ENCODE measurements at places on chromosomes 12 and 14.

- no peak for DNase-seq
Observed at GRCh38 chr12:103855036-103855712, 14.1 kb upstream of the NT5DC3 start.

DNA sequence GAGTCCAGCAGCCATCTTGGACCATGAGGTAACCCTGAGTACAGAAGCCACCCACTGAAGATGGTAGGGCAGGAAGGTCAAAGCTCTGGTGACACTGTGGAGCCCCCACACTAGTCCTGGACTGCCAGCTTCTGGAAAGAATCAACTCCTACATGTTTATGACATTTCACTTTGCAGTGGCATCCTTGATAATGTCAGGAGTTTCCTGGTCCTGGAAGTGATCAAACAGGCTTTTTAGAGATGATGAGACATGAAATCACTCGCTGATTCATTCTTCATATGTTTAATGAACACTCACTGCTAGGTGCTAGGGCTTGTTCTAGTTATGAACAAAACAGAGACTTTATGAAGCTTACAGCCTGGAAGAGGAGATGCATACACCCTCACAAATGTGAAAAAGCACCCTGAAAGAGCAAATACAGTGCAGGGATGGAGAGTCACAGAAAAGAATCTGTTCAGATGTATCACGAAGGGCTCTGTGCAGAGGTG lies 15.8 kb upstream of the HNF1A start:
- no peak for DNase-seq

DNA sequence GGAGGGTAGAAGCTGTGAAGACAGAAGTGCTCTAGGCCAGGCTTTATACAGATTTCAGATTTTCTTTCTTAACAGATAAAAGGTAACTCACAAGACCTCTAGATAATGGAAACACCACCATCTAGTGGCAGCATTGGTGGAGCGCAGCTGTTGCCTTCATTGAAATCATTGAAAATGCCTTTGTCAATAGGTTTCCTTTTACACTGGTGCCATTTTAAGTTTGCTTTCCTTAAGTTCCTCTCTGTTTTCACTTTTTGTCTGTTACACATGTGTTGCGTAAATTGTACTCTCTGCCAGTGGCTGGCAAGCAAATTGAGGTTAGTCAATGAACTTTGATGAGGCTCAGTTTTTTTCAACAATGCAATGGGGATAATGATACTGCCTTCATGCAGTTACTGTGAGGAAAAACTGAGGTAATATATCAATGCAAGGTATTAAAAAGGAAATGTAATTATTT lies 31.1 kb downstream of the ALDH1L2 start:
- peak; percentile 75 for DNase-seq

DNA sequence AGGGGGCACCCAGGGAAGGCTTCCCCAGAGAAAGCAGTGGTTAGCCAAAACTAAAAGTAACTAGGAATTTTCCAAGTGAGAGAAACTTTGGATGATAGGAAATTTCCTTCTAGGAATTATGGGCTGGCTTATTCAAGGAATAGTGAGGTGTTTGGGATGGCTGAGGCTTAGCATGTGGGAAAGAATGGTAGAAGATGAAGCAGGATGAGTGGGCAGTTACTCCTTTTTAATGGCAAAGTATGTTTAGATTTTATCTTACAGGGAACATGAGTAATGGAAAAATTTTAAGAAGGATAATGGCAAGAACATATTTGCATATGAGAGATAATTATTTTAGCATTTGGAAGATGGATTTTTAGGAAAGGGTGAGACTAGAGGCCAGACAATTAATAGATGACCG lies 197.6 kb downstream of the SLC38A4 start:
- no peak for DNase-seq

DNA sequence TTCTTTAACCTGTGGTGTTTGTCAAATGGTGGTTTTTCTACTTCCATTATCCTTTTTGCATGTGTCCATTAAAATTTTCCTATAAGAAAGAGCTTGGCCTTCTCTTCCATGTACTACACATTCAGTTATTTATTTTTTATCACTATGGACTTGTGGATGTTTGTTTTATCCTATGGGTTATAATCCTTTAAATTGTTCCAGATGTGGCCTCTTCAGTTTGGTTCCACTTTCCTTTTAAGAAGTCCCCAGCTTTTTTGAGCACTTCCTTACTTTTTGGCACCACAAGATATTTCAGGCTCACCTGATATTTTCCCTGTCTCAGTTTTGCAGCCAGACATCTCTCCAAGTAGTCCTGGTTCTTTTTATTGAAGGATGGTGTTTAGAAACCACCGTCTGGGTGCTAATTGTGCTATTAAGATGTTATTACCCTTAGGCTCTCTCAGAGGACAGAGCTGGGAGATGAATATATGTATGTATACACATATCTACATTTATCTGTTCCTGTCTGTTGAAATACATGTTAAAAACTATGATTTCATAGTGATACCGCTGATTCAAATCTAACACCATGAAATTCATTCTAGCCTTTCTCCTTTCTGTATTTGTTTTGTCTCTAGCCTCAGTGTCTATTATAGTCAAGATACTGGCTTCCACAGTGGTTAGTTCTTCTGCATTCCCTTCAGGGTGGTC lies 408.5 kb upstream of the RGS6 start:
- no peak for DNase-seq

DNA sequence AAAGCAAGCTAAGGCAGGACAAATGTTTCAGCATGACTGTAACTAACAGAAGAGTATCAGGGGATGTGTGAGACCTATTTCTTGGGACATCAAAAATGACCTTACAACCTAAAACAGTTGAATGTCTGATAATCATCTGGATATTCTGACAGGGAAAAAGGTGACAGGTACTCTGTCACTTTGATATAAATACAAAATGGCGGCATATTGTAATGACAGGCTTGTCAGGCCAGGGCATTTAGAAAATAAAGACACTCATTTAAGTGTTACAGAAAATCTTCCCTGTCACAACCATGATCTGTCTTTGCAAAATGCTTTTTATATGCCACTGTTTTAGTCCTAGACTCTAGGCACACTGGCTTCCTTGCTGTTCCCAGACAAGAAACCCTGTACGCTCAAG lies 1033.3 kb upstream of the FLRT2 start:
- DNase-seq = no peak

DNA sequence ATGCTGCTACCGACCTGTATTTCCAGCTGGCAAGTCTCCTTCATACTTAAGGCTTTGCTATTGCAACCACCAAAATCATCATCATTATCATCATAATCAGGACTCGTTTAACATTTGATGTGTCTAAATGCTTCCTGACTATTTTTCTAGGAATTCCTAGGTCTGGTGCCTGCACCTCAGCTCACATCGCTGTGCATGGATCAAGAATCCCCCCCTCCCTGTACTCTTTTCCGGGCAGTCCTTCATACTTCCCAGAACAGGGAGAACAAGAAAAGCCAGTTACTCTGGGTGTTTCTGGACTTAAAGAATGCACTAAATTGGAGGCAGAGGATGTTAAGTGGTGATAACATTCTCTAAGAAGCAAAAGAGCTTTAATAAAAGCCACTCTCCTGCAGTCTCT lies 9.4 kb downstream of the ERP27 start:
- no peak for DNase-seq

GRCh38 chr14:99768381-99768780 lies 24.8 kb upstream of the EML1 start:
- no peak for DNase-seq

GRCh38 chr12:128519426-128519825 lies 252.5 kb downstream of the TMEM132C start:
- DNase-seq = no peak

GRCh38 chr12:131509701-131510100 lies 201.2 kb upstream of the SFSWAP start:
- DNase-seq = no peak

GRCh38 chr14:70013271-70013873 lies 134.2 kb downstream of the SMOC1 start:
- DNase-seq = peak; percentile 40

DNA sequence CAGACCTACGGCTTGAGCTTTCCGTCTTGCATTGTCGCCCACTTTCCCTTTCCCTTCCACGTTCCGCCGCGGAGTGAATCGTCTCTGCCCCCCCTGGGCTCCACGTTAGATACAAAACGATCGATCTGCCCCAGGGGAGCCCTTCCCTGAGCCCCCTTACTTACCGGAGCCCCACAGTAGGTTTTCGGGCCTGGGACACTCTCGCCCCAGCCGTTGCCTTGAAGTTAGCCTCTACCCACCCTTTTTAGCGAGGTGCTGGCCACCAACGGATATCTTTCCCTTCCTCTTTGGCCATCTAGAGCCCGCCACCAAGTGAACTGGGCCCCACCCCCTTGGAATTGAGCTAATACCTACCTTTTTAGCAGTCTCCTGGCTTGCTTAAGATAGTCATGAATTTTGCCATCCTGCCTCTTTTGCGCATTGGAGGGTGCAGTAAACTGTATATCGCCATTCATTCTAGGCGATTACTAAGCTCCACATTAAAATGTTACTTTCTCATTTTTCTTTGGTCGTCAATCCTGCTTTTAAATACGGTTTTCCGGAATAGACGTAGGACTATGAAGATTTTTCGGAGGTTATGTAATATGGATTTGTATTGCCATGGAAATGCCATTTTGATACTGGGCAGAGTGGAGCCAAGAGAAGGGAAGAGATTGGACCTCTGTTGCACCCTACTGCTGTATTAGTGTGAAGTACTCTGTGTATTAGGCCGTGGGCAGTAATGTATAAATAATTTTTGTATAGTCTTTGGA lies 764 bp downstream of the RBM25 start:
- DNase-seq = peak; percentile 20

DNA sequence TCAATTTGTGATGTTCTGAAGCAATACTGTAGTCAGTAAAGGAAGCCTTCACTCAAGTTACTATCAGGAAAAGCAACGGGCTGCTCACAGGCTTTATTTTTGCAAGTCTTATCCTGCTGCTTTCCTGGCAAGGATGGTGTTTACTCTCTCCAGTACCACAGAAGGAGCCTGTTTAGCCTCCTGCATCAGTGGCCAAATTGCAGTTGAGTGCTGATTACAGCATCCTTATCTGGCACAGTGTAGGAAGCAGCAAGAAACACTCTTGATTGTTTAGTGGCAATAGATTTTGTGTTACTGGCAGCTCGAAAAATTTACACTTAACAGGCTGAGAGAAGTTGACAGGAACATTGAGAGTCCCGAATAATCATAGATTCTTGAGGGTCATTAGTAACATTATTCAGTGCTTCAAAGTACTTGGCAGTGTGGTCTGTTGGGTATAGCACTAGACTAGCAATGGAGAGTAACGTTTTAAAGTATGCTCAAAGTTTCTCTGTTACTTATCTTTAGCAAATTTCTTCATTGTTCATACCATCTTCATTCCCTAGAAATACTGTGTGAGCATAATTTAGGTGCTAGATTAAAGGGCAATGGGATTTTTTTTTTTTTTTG lies 11.7 kb downstream of the TULP3 start:
- DNase-seq = no peak

- peak; percentile 1 for DNase-seq
Observed at GRCh38 chr12:39372929-39373328, 70.0 kb downstream of the KIF21A start.

- DNase-seq = no peak
Observed at GRCh38 chr12:19490908-19491307, 51.6 kb downstream of the AEBP2 start.

DNA sequence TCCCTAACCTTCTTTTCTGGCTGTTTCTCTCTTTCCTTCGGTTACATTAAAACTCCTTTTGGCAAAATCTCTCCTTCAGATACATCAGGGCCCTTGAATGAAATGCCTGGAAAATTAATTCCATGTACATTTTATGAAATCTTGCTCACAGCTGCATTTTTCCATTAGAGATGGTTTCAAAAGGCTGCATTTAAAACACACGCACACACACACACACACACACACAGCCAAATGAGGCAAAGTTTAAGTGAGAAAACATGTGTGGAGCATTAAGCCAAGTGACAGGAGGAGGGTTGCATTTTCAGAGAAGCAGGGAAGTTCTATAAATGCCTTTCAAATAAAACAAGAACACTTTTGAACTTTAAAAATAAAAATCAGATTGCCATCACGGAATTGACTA lies 216.4 kb downstream of the LRIG3 start:
- no peak for DNase-seq

- DNase-seq = no peak
Observed at GRCh38 chr12:105974738-105975137, 164.0 kb downstream of the NUAK1 start.

DNA sequence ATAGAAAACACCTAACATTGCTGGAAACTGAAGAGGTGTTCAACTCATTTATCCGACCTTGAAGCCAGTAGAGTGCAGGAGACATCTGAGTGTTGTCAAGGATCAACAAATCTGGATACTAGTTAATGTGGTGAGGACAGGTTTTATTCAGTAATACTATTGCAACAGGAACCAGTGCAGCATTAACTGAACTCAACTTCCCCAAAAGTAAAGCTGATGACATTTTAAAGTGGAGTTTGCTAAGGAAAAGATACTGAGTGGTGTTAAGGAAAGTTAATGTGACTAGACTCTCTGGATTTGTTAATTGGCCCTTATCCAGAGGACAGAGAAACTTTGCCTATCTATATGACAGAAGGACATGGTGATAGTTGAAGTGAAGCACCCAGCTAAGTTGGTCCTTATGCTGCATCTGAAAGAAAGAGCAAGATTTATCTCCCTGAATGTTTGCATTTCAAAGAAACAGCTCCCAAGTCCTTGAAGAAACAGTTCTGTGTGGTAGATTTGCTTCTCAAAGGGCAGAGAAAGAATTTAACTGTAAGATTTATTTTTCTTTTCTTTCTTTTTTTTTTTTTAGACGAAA lies 1.2 kb upstream of the CLEC7A start:
- no peak for DNase-seq

GRCh38 chr14:60188115-60188514 lies 22.9 kb upstream of the DHRS7 start:
- no peak for DNase-seq

- DNase-seq = no peak
Observed at GRCh38 chr12:90235642-90236041, 527.0 kb upstream of the ATP2B1 start.

DNA sequence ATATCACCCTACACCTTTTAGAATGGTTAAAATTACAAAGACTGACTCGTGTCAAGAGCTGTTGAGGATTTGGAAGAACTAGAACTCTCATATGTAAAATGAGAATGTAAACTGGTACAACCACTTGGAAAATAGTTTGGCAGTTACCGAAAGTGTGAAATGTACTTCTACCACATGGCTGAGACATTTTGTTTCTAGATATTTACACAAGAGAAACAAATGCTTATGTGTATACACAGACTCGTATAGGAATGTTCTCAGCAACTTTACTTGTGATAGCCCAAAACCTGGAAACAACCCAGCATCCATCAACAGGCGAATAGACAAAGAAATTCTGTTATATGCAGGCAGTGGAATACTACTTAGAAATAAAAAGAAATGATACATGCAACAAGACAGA lies 103.0 kb downstream of the BRMS1L start:
- no peak for DNase-seq

Data from stimulated activated CD4-positive, alpha-beta T cell treated with anti-CD3 and anti-CD28 coated beads, Interleukin-1b, Interleukin-23, amount 100 ng/mL, for 48 hours (primary cell).